ENCODE measurements at places on chromosomes 7 and 10.
A peak's percentile ranks its signal among the peaks of the same experiment; 100 is the strongest.

DNA sequence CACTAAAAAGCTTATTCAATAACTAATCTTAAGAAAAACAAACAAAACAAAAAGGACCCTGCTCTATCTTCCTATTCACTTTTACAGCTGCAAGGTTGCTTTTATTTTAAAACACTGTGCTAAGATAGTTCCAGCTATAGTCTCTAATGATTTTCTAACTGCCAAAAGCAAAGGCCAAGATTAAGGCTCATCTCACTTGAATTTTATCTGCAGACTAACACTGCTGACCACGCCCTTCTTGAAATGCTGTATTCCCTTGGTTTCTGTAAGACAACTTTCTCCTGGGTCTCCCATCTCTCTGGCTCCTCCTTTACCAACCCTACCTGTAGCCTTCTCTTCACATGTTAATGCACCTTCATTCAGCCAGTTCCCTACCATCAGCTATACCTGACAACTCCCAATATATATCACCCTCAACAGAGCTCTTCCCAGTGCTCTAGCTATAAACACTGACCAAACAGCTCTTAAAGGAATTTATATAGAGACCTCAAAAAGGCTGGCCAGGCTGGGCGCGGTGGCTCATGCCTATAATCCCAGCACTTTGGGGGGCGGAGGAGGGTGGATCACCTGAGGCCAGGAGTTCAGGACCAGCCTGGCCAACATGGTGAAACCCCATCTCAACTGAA lies 11.7 kb downstream of the SRPK2 start:
- no peak for DNase-seq

DNA sequence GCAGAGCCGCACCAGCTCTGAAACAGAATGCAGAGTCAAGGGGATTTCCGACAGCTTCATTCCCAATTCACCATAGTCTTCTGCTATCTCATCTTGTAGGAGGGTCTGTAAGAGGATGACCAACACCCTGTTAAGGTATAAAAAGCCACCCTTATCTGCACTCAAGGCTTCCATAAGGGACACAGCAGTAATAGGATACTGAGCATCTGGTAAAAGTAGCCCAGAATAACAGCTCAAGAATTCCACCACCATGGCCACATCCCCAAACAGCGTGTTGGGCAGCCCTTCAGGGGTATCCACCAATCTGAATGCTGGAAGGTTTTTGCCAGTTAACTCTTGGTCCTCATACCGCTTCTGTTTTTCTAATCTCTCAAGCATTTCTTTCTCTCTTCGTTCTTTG lies 43.8 kb downstream of the FZD9 start:
- no peak for DNase-seq

GRCh38 chr7:94432817-94433216 lies 38.1 kb downstream of the COL1A2 start:
- DNase-seq, result no peak

- no peak for DNase-seq
Measured at GRCh38 chr10:130986846-130987245, 324.7 kb downstream of the TCERG1L start.

GRCh38 chr10:132606536-132607316 lies 69.1 kb downstream of the INPP5A start:
- peak; percentile 41 for DNase-seq

GRCh38 chr10:63164166-63164623 lies 31.1 kb downstream of the NRBF2 start:
- DNase-seq, result no peak

DNA sequence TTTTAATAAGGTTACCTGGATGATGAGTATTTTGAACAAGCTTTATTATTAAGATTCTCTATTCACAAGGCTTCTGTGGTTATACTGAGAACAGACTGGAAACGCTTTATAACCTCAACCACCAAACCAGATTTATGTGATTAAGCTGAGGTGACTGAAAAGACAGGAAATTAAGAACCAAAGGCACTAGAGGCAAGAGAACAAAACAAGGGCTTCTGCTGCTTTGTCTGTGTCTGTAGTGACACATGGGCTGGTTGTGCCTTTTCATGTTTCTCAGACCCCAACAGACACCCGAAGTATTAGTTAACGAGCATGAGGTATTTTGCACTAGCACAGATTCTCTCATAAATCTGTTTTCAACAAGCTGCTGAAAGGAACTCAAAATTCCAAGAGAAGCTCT lies 64.4 kb downstream of the RAPGEF5 start:
- DNase-seq, result no peak

GRCh38 chr10:120793088-120793487 lies 58.1 kb upstream of the WDR11 start:
- DNase-seq, result no peak

GRCh38 chr10:17708821-17709220 lies 43.2 kb upstream of the TMEM236 start:
- no peak for DNase-seq

DNA sequence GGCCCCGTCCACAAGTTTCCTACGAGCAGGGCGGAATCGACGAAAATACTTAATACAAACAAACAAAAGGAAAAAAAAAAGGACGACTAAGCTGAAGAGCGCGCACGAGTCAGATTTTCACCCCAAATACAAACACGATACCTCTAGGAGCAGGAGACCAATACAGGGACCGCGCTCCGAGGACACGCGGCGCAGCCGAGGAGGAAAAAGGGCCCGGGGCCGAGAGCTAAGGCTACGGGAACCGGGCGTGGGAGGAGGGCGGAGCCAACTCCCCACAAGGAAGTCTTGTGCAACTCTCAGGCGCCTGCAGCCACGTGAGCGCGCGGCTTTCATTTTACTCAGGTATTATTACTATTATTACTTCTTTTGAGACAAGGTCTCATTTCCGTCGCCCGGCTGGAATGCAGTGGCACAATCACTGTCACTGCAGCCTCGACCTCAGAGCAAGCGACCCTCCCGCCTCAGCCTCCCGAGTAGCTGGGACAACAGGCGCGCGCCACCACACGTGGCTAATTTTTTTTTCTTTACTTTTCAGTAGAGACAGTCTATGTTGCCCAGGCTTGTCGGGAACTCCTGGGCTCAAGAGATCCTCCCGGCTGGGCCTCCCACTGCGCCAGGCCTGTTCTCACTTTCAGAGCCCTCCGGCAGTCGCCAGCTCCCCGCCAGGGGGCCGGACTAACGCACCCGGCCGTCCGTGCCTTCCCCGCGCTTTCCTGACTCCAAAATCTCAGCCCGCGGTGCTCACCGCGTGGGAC lies 1.2 kb downstream of the HNRNPF start:
- peak; percentile 96 for DNase-seq

- no peak for DNase-seq
Measured at GRCh38 chr7:117067340-117067739, 114.0 kb downstream of the ST7 start.

DNA sequence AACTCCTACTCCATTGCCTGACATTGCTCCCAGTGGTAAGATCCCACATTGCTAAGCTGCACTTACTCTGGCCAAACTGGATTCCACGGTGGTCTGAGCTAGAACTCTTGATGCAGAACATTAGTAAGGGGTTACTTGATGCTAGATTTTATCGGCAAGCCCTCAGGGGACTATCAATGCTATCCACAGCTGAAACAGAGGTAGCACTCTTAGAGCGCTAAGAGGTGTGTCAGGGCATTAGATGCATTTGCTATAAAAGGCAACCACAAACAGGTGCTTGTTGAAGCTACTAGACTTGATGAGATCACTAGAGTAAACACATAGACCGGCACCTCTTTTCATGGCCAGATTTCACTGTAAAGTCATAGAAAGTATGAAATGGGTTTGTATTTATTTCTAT lies 116.3 kb downstream of the MDFIC start:
- DNase-seq, result no peak

- no peak for DNase-seq
Measured at GRCh38 chr10:11886851-11887250, 63.7 kb downstream of the PROSER2 start.

DNA sequence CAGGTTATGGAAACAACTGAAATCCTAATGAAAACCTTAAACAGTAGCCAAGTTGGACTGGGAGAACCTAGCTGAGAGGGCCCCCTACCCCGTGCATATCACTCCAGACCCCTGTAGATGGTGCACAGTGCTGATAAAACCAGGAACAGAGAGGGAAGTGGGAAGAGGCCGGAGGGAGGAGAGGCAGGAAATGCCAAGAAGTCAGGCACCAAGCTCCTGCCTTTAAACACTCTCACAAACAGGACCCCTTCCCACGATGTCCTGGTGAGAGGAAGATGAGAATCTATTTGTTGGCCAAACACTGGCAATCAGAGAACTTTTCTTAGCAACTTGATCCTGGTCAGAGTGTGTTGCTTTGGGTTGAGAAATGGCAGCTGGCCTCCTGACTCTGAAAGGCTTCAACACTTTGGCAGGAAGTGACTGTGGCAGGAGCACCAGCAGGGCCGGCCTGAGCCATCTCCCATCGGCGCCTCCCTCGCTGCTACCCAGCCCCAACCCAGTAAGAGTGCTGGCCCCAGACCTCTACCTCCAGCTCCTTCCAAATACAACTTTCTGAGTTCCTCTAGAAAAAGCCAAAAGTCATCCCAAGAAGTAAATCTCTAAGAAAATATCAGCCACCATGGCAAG lies 39.5 kb downstream of the GSDME start:
- DNase-seq, result no peak

GRCh38 chr7:85167636-85168035 lies 19.2 kb downstream of the SEMA3D start:
- no peak for DNase-seq

GRCh38 chr7:121876656-121877500 lies 3.9 kb downstream of the PTPRZ1 start:
- DNase-seq, result no peak

- DNase-seq, result no peak
Measured at GRCh38 chr10:133359972-133360610, 2.3 kb upstream of the FUOM start.

DNA sequence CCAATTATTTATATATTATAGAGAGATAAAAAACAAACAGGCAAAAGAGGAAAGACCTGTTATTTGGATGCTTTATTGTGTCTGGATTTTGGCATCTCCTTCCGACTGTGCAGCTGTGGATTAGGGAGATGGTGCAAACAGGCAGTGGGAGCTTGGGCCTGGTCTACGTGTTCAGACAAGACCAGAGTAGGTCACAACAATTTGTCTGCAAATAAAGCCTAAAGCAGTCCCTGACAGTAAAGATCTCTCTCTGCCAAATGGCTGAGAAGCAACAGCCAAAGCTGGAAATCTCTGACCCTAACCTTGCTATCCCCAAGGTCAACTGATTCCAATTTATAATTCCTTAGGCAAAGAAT lies 82.0 kb downstream of the ABLIM1 start:
- DNase-seq, result no peak

DNA sequence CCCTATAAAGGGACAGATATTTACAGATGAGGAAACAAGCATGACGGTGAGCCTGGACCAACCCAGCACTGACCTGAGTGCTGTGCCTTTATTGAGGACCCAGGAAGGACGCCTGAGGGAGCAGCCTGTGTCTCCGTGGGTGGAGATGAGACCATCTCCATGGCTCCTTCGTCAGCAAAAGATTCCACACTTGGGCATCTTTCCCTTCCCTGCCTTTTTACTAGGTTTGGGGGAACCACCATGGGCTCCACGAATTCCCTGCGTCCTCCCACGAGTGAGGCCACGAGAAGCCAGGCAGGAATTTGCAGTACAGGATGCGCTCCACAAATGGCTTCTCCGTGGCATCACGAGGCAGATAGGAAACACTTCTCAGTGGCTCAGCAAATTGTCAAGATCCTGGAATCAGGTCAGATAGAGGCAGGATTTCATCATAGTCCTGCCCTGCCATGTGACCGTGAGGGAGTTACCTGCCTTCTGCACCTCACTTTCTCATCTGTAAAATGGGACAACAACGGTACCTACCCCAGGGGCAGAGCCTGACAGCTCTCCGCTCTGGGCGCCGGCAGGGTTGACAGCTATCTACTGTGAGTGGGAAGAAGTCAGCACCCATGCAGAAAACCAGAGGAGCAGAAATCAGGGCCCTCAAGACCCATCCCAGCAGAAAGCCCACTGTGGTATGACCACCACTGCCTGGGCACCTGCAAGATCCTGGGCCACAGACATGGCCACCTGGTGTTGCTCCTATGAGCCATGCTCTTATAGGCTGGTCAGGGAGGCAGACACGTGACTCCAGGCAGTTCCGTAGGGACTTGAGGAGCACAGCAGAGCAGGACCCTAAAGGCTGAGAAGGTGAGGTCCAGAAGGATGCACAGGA lies 80.1 kb downstream of the GRID1 start:
- peak; percentile 49 for DNase-seq

DNA sequence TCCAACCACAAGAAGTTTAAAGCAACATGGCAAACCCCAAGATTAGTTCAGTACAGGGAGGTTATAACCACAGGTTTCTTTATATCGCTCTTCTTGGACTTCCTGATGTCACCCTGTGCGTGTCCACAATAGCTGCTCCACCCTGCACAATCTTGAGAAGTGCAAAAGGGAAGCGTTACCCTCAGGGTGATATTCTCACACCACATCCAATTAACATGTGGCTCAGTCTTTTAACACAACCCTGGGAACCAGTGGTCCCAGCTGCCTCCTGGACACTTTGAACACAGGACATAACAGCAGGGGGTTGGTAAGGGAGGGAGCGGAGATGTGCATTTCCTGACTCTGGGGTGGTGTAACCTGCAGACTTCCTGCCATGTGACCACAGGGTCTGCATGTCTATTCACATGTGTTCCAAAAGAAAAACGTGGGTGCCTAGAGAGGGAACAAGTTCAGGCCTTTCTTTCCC lies 64.6 kb downstream of the GSAP start:
- DNase-seq, result peak; percentile 76

GRCh38 chr10:103350517-103351260 lies at the start of gene PCGF6:
PCGF6 (minus strand) TSS chr10:103351140; CDS start chr10:103351066, 74 bp downstream.
- peak; percentile 89 for DNase-seq

- no peak for DNase-seq
Measured at GRCh38 chr7:95781961-95782586, 9.7 kb downstream of the DYNC1I1 start.

DNA sequence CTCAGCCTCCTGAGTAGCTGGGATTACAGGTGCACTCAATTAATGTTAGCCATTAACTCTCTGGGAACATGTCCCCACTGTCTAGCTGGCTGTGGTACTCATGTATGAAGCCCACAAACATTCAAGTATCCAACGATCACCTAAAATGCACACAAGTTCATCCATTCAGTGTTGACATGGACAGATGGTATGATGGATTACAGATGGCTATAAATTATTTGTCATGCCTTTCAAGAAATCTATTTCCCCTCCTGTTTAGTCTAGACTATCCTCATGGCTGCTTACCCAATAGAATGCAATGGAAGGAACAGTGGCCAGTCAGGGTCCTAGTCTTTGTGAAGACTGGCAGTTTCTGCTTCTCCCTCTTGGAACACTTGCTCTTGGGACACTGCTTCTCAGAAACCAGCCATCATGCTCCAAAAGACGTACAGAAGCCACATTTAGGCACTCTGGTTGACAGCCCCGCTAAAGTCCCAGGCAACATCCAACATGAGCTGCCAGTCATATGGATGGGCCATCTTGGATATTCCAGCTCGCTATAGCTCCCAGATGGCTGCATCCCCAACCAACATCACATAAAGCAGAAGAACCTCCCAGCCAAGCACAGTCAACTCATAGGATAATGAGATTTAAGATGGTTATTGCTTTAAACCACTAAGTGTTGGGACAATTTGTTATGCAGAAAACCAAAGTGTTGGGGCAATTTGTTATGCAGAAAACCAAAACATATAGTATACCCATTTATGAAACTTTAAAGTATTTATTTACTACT lies 33.1 kb downstream of the MYL10 start:
- DNase-seq, result no peak

- no peak for DNase-seq
Measured at GRCh38 chr7:146206270-146206669, 89.7 kb downstream of the CNTNAP2 start.

All from activated effector memory CD4-positive, alpha-beta T cell treated with anti-CD3 and anti-CD28 coated beads, Interleukin-2, amount 50 U/mL, for 16 hours (primary cell).